ENCODE measurements at places on chromosomes 16 and 17.

GRCh38 chr16:74650966-74651567 lies 15.6 kb downstream of the RFWD3 start:
- no peak for DNase-seq

- DNase-seq: no peak
These were observed 606.8 kb upstream of the CDH11 start for GRCh38 chr16:65728652-65729051.

- DNase-seq: no peak
These were observed 47.0 kb downstream of the SYNRG start for GRCh38 chr17:37562016-37562745.

DNA sequence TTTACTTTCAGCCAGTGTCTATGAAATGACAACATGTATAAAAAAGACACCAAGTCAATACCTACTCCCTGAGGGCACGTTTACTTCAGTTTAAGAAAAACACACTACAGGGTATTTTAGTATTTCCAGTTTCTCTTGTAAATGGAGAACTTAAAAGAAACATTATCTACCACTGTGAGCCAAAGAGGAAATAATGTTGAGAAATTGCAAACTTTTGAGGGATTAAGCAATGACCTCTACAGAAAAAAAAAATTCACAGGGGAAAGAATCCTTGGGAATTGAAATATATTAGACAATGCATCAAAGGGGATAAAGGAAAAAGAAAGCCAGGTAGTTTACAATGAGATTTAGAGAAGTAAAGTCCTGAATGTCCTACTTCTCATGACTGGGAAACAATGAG lies 126.0 kb downstream of the KCNJ2 start:
- DNase-seq: no peak

GRCh38 chr16:66065925-66066324 lies 300.6 kb upstream of the CDH5 start:
- DNase-seq: no peak
